ENCODE measurements at places on chromosomes 7 and 10. TPM values are rescaled to one million over a fixed set of nuclear protein-coding genes. Genes with fewer than 3 reads are reported as not detected.

The TMEM236 gene
- total RNA-seq = 0.32 TPM

The C10orf62 gene
- total RNA-seq = not detected

The NME8 gene
- total RNA-seq = not detected

The OR6V1 gene
- total RNA-seq = not detected

The CALML3 gene
- not detected for total RNA-seq

The NUTM2B gene
- total RNA-seq = 0.57 TPM

The PRSS1 gene
- not detected for total RNA-seq

The DCLRE1C gene
- 7.8 TPM for total RNA-seq

The SH2D4B gene
- 0.10 TPM for total RNA-seq

The SPDYE11 gene
- total RNA-seq = not detected

The CNNM1 gene
- total RNA-seq = 3.9 TPM

The COL13A1 gene
- total RNA-seq = 3.1 TPM

The SPDYE2B gene
- not detected for total RNA-seq

The SEMA3E gene
- total RNA-seq = 2.0 TPM

The ENTPD1 gene
- 3.0 TPM for total RNA-seq

The CXCL12 gene
- 29.1 TPM for total RNA-seq

The TACR2 gene
- 6.2 TPM for total RNA-seq

The SLC29A4 gene
- total RNA-seq = 1.1 TPM

The PIP gene
- not detected for total RNA-seq

The FAM25G gene
- not detected for total RNA-seq

The ITGB8 gene
- 10.6 TPM for total RNA-seq

The CDK13 gene
- 124 TPM for total RNA-seq

The FAM171A1 gene
- 28.9 TPM for total RNA-seq

The IPMK gene
- total RNA-seq = 2.8 TPM

The PNLIPRP2 gene
- total RNA-seq = 0.24 TPM

The SFMBT2 gene
- total RNA-seq = 28.1 TPM

The POLR2J2 gene
- total RNA-seq = 5.9 TPM

The WNT16 gene
- total RNA-seq = not detected

The NOS3 gene
- total RNA-seq = 8.6 TPM

The GSTO2 gene
- total RNA-seq = 19.0 TPM

The GRM3 gene
- total RNA-seq = 0.11 TPM

The TUBAL3 gene
- total RNA-seq = 0.15 TPM
